Stimulated activated CD4-positive, alpha-beta T cell treated with anti-CD3 and anti-CD28 coated beads, Interleukin-15, amount 100 ng/mL, for 24 hours (primary cell): ENCODE measurements at places on chromosomes 5 and 9.

- DNase-seq: peak; percentile 75
Observed at GRCh38 chr5:43396762-43397304, 15.4 kb downstream of the CCL28 start.

GRCh38 chr5:16067415-16067814, 112.2 kb downstream of the MARCHF11 start:
- DNase-seq: no peak

DNA sequence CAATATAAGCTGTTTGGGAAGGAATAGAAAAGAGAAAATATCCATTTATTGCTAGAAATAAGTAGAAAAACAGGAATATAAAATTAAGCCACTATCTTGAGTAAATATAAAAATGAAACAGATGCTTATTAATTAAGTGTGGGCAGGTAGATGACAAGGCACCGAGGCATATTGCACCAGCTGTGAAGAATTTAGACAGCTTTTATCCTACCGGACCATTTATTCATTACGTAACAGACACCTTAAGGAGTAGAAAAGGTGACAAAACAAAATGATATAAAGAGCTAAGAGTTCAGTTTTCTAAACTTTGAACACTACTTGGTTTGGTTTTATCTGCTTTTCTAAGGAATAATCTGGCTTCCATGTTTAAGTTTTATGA, 404.1 kb downstream of the PTPRD start:
- DNase-seq: no peak

DNA sequence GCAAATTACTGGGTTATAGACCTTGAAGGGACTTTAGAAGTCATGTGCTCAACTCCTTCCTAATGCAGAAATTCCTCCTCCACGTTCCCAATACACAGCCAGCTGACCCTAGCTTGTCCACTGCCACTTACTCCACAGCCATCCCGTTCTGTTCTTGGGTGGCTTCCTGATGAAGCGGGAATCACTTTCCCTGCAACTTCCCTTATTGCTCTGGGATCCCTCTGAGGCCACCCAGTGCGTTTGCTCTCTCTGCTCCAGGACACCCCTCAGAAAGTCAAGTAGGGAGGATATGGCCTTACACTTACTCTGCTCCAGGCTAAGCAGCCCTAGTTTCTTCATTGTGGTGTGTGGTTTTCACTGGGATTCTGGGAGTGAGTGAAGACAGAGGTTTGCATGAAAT, 55.5 kb downstream of the GALNT12 start:
- no peak for DNase-seq

GRCh38 chr5:56774957-56775356, 40.4 kb upstream of the MAP3K1 start:
- no peak for DNase-seq

GRCh38 chr9:38442473-38443096, 18.3 kb upstream of the IGFBPL1 start:
- no peak for DNase-seq

DNA sequence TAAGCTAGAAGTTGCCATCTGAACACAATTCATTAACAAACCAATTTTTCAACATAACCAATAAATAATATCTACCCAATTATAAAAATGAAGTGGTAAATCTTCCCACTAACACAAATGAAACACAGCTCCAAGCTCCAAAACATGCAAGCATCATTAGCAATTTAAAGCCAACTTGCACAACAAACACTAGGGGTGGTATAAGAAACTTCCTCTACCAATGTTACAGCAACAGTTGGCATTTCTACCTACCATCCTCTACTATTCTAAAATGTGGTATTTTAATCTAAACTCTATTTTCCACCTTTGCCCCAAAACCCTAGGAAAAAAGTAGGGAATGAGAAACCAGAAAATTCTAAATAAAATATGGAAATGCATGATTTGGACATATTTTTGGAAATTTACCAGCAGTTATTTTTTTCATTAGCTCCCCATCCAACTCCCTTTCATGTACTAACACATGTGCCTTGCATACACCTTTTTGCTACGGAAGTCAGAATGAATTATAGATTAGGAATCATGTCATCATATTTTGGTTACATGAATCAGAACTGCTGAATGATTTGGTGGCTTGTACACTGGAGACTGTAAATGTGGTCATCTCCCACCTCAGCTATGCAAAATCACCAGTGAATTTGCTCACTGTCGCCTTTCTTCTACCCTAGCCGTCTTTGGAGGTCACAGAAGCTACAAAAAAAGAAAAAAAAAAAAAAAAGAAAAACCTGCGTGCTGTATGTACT, 4.1 kb downstream of the NR6A1 start:
- DNase-seq: no peak

- no peak for DNase-seq
Observed at GRCh38 chr5:164909673-164910072, 1404.3 kb downstream of the MAT2B start.

DNA sequence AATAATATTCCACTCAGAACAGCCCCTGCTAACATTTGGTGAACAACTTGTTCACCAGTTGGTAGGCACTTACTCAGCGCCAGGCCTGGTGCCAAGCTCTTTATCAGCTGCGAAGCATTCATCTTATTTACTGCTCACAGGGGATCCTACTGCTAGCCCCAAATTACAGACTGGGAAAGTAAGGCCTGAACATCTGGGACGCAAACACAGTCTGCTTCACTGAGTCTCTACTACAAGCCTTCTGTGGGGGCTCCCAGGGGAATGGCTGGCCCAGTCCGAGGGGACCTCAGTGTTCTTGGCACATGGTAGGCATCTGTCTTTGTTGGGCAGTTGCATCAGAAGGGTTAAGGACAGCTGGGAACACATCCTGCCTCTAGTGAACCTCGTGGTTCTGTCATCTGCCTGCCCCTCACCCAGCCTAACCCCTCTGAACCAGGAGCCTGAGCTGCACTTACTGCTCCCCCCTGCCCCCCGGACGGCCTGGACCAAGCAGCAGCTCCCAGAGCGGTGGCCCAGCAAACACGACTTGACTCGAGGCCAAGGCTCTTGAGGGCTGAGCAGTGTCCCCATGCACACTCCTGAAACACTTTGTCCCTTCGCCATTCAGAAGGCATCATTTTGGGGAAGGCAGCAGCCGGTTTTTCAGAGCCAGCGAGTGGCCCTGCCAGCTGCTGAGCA, at the start of gene PHYHD1:
PHYHD1 (plus strand) TSS at position 602 of the 678 bp plus-strand sequence. CDS start 1,342 bp downstream, outside the sequence.
- DNase-seq: no peak

- no peak for DNase-seq
Observed at GRCh38 chr5:20157089-20157488, 169.1 kb upstream of the CDH18 start.

DNA sequence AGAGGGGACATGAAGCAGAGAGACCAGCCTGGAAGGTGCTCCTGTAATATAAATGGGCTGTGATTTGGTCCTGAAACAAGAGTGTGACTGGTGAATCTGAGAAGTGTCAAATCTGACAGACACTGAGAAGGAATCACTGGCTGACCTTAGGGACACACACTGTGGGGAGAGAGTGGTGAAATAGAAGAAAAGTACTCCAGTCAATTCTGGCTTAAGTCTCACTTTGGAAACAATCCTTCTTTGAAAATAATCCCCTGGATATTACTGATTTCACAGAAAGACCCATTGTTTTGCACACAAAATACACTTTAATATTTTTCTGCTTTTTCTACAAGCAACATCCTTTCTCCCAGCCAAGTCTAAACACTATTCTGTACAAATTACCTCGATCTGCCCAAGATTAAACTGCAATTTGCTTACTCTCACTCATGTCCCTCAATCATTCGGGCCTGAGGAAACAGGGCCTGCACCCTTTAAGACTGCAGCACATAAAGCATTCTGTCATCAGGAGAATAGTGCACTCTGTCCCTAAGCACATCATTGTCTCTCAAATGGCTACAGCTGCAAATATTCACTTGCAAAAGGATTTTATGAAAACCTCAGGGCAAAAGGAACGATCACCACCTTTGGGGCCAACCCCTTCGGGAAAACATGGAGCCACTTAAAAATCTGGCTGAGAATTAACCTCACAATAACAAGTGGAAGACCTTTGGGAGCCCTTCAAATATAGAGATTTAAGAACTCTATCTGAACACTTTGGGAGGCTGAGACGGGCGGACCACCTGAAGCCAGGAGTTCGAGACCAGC, 68.6 kb downstream of the MAPKAP1 start:
- no peak for DNase-seq

DNA sequence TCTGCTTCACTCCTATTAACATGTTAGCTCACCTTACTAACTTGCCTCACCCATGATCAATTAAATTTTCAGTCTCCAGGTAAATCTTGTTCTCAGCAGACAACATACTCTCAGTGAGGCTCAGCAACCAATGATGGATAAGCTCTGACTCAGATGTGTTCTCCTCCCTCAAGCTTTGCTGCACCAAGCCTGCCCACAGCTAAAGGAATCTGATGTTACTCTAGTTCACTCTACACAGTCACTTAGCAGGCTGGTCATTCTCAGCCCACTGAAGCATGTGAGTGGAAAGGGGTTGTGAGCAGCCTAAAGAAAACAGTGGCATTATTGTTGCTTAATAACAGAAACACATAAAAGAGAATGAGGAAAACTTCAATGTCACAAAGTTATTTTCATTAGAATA, 37.3 kb upstream of the CTNND2 start:
- no peak for DNase-seq
